Thymus (tissue), 14 donors: ENCODE measurements at places on chromosomes 6 and 20.

DNA sequence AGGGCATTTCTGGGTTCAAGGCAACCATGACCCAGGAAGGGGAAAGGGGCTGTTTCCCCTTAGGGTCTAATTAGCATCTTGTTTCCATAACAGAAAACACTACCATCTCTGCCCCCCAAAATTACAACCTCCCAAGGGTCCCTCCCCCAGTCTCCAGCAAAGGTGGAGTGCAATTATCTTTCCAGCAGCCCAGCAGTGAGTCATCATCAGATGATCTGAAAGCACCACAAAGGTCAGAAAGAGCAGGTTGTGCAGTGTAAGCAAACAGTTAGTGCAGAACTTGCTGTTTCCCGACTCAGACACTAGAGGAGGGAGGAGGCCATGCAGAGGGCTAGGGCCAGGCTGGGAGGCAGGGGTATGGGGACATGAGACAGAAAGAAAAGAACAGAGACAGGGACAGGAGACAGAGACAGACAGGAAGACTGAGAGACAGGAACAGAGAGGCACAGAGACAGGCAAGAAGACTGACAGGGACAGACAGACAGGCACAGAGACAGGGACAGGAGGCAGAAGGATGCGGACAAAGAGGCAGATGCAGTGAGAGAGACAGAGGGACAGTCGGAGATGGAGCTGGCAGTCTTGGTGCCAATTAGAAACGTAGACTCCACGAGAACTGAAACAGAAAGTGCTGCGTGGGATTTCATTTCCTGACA is 62.5 kb downstream of the PYGB start:
- H3K27me3 ChIP-seq: no peaks in the 10 kb centered on the region
- peak overlapping the region; percentile 71 for H3K27ac ChIP-seq
- DNase-seq: no peak
- H3K4me3 ChIP-seq: no peak overlapping the region
- peaks cover 6% of the 10 kb centered on the region for H3K36me3 ChIP-seq
- H3K4me1 ChIP-seq: peaks cover 42% of the 10 kb centered on the region

DNA sequence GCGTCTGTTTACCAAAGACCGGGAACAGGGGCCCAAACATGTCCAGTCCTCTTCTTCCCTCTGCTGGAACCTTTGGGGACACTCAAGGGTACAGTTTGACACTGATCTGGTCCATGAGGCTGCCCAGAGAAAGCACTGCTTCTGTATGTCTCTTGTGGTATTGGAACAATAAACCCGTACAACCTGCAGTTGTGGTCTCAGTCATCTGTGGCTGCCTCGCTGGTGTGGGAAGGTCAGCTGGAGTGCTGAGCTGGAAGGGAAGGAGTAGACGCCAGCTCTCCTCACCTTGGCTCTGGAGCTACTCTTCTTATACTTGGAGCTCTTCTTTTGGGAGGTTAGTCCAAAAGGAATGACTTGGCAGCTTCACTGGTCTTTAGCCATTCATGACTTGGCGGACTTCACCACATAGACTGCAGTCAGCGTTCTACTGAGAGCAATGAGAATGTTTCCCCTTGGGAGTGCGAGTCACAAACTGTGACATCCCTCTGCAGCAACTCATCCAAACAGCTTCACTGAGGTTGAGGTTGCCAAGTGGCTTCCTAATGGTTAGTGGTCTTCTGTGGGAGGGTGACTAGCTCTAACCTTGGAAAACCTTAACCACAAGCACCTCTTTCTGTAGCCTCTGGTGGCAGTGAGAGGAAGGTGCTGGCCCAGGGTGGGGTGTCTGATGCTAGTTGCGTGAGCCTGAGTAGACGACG is 81.2 kb downstream of the ASXL1 start:
- H3K36me3 ChIP-seq: peaks cover 95% of the 10 kb centered on the region
- H3K27me3 ChIP-seq: no peaks in the 10 kb centered on the region
- H3K27ac ChIP-seq: no peak overlapping the region
- DNase-seq: no peak
- H3K4me1 ChIP-seq: no peaks in the 10 kb centered on the region

GRCh38 chr20:17869295-17869994 is 99.1 kb downstream of the SNX5 start:
- H3K4me3 ChIP-seq: no peak overlapping the region
- H3K4me1 ChIP-seq: peaks cover 5% of the 10 kb centered on the region
- no peaks in the 10 kb centered on the region for H3K36me3 ChIP-seq

- no peaks in the 10 kb centered on the region for H3K4me1 ChIP-seq
- no peaks in the 10 kb centered on the region for H3K36me3 ChIP-seq
Observed at GRCh38 chr20:42100137-42100704, 482.0 kb upstream of the CHD6 start.

DNA sequence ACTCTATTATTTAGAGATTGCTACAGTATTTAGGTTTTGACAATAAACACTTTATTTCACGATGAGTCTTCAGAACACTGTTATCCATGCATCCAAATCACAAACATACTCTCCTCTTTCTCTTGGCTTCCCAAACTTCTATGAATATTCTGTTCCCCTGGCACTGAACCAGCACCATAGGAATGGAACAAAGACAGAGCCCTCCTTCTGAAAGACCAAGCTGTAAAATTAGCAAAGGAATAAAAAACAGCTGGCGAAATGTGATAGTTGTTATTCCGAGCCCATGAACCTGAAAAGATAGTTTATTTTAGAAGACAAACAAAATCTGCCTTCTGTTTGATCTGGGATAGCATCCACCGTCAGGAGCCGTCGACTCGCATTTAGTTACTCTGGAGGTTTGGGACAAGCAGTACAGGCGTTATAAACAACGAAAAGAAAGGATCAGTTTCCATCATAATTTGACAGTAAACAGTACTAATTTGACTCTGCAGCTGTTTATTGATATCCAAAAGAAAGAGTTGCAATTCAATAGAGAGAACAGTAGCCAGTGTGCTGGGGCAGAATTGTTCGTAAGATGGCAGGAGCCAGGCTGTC is 161.4 kb downstream of the CLIC5 start:
- no peak overlapping the region for H3K4me3 ChIP-seq
- DNase-seq: no peak
- no peaks in the 10 kb centered on the region for H3K4me1 ChIP-seq
- H3K36me3 ChIP-seq: no peaks in the 10 kb centered on the region

- H3K27me3 ChIP-seq: no peaks in the 10 kb centered on the region
- no peak overlapping the region for H3K27ac ChIP-seq
- H3K4me1 ChIP-seq: no peaks in the 10 kb centered on the region
- no peak overlapping the region for H3K4me3 ChIP-seq
Observed at GRCh38 chr6:132703936-132704335, 9.9 kb downstream of the VNN1 start.
